ENCODE measurements at places on chromosomes 3 and 15. TPM values are rescaled to one million over a fixed set of nuclear protein-coding genes. Genes with fewer than 3 reads are reported as not detected.
A peak's percentile ranks its signal among the peaks of the same experiment; 100 is the strongest.

DNA sequence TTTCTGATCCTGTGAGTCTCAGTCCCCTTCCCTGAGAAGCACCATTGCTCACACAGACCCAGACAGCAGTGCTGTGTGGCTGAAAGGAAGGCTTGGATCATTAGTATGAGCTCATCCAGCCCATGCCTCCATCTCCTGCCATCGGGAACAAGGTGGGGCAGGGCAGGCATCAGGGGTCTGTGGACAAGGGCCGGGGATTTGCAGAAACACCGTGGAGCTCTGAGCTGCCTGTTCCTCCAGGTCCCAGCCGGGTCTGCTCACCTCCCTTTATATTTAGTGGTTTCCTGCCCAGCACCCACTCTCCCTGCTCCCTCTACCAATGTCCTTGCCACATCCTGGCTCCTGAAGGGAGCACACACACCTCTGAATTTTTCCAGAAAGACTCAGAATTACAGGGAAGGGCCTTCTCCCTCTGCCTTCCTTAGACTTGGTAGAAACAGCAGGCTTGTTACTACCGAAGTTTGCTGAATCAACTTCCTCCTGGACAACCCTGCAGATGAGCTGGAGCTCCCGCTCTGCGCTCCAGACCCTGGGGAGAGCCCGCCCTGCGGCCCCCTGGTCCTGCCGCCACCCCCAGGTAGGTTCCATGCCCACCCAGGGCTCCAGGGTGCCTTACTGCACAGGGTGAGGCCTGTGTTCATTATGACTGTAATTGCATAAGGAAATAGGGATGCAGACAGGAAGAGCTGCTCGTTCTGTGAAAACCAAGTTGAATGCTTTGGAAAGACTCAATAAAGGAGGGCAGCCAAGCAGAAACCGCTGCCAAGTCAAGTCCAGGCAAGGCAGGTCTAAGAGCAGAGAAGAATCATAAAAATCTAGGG lies 128.1 kb downstream of the NSMCE3 start:
- peaks cover 20% of the 10 kb centered on the region for H3K27me3 ChIP-seq
- no peak overlapping the region for H3K4me3 ChIP-seq
- H3K27ac ChIP-seq = no peak overlapping the region
- DNase-seq = no peak

DNA sequence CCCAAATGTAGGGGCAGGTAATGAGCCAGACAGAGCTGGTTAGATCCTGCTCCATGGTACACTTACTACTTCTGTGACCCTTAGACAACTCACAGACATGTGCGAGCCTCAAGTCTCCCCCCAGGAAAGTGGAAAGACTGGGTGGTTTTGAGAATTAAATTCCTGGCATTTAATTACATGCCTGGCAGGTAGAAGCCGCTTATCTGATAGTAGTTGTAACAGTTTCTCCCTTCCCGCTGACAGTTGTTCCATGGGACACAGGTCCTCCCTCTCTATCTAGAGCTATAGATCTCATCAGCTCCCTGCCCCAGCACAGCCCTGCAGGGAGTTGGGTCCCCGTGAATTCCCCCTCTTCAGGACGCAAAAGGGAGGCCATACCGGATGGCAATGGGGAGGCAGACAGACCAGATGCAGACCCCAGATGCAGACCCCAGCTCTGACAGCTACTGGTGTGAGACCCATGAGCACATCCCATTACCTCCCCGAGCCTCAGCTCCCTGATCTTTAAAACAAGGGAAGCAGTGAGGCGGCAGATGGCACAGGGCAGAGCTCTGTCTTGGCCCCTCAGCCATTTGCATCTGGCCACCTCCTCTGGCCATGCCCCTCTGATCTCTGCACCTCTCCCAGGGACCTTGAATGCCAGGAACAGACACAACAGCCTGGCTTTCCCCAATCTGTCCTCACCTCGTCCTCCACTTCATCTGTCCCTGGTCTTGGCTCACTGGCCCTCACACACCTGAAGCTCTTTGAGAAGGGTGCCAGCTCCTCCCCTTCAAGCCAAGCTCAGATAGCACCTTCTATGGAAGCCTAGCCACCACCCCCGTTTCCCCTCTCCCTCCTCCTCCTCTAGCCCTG lies 34.1 kb upstream of the NR2C2 start:
- no peak overlapping the region for H3K4me3 ChIP-seq
- H3K36me3 ChIP-seq = no peaks in the 10 kb centered on the region
- H3K27ac ChIP-seq = no peak overlapping the region
- H3K4me1 ChIP-seq = no peaks in the 10 kb centered on the region

GRCh38 chr15:68503791-68504680 lies 72.1 kb upstream of the ITGA11 start:
- no peaks in the 10 kb centered on the region for H3K36me3 ChIP-seq
- H3K4me1 ChIP-seq = peaks cover 4% of the 10 kb centered on the region
- peaks cover 14% of the 10 kb centered on the region for H3K27me3 ChIP-seq

GRCh38 chr15:48388910-48389309 lies 57.7 kb downstream of the DUT start:
- H3K27me3 ChIP-seq = peaks cover 7% of the 10 kb centered on the region
- DNase-seq = no peak
- H3K36me3 ChIP-seq = no peaks in the 10 kb centered on the region
- no peak overlapping the region for H3K27ac ChIP-seq
- no peaks in the 10 kb centered on the region for H3K4me1 ChIP-seq

DNA sequence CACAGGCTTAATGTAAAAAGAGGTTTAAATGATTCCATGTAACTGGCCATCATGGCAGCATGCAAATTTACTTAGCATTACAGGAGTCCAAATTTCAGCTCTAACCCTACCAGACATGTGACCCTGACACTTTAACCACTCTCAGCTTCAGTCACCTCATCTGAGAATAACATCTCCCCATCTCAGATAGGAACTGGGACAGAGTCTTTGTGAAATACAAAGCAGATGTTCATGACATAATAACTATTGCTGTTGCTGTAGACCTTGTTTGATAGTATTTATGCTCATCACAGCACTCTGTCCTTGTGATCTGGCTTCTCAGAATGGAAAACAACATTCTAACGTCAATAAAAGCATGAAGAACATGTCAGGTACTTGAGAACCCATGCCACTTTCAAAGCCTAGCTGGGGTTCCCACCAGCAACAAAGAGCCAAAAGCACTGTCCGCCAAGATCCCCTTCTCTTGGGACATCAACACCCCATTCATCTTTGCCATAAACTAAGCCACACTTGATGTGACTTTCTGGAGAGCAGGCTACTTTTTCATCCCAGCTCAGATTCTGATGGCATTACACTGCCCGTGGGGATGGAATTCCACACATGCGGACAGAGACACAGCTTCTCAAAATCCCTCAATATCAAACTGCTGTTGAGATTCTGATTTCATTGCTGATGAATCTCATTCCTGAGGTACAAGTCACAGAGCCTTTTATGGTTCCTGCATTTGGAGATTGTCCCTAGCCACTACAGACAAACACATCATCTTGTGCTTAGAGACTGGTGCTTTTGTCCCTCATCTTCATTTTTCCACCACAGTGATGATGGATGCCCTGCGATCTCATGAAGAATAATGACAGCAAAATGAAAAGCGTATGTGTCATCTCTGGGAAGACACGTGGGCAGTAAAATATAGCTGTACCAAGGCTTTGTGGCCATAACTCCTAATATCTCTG lies 202.7 kb downstream of the TNIK start:
- H3K4me3 ChIP-seq = no peak overlapping the region
- H3K4me1 ChIP-seq = peaks cover 91% of the 10 kb centered on the region
- H3K36me3 ChIP-seq = peaks cover 37% of the 10 kb centered on the region
- no peak for DNase-seq
- peak overlapping the region; percentile 94 for H3K27ac ChIP-seq

GRCh38 chr3:174116421-174116820 lies 718.9 kb downstream of the NLGN1 start:
- H3K4me3 ChIP-seq = no peak overlapping the region
- H3K36me3 ChIP-seq = no peaks in the 10 kb centered on the region
- DNase-seq = no peak
- no peaks in the 10 kb centered on the region for H3K4me1 ChIP-seq
- no peaks in the 10 kb centered on the region for H3K27me3 ChIP-seq

GRCh38 chr15:57370929-57371328 lies 5.4 kb upstream of the CGNL1 start:
- H3K27me3 ChIP-seq = peaks cover 26% of the 10 kb centered on the region
- H3K36me3 ChIP-seq = no peaks in the 10 kb centered on the region
- peaks cover 2% of the 10 kb centered on the region for H3K4me1 ChIP-seq
- DNase-seq = no peak
- no peak overlapping the region for H3K27ac ChIP-seq
- H3K4me3 ChIP-seq = no peak overlapping the region

GRCh38 chr3:37521429-37521828 lies 340.3 kb upstream of the CTDSPL start:
- H3K36me3 ChIP-seq = no peaks in the 10 kb centered on the region
- peaks cover 12% of the 10 kb centered on the region for H3K27me3 ChIP-seq
- H3K4me3 ChIP-seq = no peak overlapping the region
- DNase-seq = no peak

DNA sequence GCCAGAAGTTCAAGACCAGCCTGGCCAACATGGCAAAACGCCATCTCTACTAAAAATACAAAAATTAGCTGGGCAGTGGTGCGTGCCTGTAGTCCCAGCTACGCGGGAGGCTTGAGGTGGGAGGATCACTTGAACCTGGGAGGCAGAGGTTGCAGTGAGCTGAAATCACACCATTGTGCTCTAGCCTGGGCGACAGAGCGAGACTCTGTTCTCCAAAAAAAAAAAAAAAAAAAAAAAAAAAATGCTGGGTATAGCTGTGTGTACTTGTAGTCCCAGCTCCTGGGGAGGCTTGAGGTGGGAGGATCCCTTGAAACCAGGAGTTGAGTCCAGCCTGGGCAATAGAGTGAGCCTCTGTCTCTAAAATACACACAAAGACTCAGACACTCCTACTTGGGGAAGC lies 32.0 kb downstream of the PPP1R2 start:
- H3K4me1 ChIP-seq = peaks cover 17% of the 10 kb centered on the region
- H3K27me3 ChIP-seq = no peaks in the 10 kb centered on the region
- H3K4me3 ChIP-seq = no peak overlapping the region
- H3K36me3 ChIP-seq = peaks cover 55% of the 10 kb centered on the region
- no peak overlapping the region for H3K27ac ChIP-seq

GRCh38 chr15:30670056-30670455 lies 44.1 kb downstream of the ARHGAP11B start:
- no peak overlapping the region for H3K4me3 ChIP-seq
- DNase-seq = no peak
- H3K36me3 ChIP-seq = peaks cover 64% of the 10 kb centered on the region
- no peaks in the 10 kb centered on the region for H3K27me3 ChIP-seq
- H3K4me1 ChIP-seq = peaks cover 7% of the 10 kb centered on the region
- no peak overlapping the region for H3K27ac ChIP-seq

DNA sequence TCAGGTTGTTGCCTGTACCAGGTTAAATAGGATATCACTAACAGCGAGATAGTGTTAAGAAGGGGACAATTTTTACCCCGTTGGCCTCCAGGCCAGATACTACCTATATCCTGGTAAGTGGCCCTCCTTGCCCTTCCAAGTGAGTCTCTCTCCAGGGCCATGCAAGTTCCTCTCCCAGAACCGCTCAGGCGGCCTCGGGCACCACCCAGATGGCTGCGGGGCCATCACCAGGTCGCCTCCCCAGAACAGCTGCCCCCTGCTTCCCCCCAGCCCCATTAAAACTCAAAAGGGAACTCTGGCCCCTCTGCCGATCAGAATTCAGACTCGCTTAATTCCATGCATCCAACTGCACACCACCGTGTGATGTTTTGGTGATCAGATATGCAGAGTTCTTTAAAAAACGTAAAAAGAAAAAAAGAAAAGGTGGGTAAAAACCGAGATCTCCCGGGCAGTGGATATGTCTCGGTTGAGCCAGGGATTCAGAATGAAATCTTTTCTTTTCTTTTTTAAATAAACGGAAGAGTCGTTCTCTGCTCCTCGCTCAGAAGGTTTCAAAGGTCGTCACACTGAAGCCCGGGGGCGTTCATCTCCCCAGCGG lies 1.9 kb upstream of the TRIM71 start:
- H3K27me3 ChIP-seq = peaks cover 62% of the 10 kb centered on the region
- H3K36me3 ChIP-seq = peaks cover 5% of the 10 kb centered on the region
- no peak overlapping the region for H3K27ac ChIP-seq
- peaks cover 23% of the 10 kb centered on the region for H3K4me1 ChIP-seq
- H3K4me3 ChIP-seq = peak overlapping the region; percentile 70

- H3K4me3 ChIP-seq = peak within 1 kb of the TSS; percentile 76
- DNase-seq = peak; percentile 12
- H3K27me3 ChIP-seq = peaks cover 68% of the 10 kb centered on the region
Measured at GRCh38 chr3:32817558-32818228, at the start of gene TRIM71. Gene TRIM71 (plus strand): TSS chr3:32817997. CDS start chr3:32818081, 84 bp downstream.

- H3K27me3 ChIP-seq = no peaks in the 10 kb centered on the region
- DNase-seq = no peak
- no peak overlapping the region for H3K4me3 ChIP-seq
- no peaks in the 10 kb centered on the region for H3K4me1 ChIP-seq
- H3K27ac ChIP-seq = no peak overlapping the region
Measured at GRCh38 chr15:22956978-22957260, 23.2 kb downstream of the CYFIP1 start.

- H3K27me3 ChIP-seq = no peaks in the 10 kb centered on the region
- no peak overlapping the region for H3K27ac ChIP-seq
- no peak for DNase-seq
- no peaks in the 10 kb centered on the region for H3K36me3 ChIP-seq
- no peak overlapping the region for H3K4me3 ChIP-seq
- H3K4me1 ChIP-seq = no peaks in the 10 kb centered on the region
Measured at GRCh38 chr3:59519094-59519493, 469.3 kb upstream of the CFAP20DC start.

- H3K27ac ChIP-seq = no peak overlapping the region
- no peak for DNase-seq
- H3K4me3 ChIP-seq = no peak overlapping the region
- H3K27me3 ChIP-seq = peaks cover 3% of the 10 kb centered on the region
Measured at GRCh38 chr3:112894258-112894657, 47.6 kb upstream of the CD200R1L start.

GRCh38 chr3:55309336-55309735 lies 177.8 kb downstream of the WNT5A start:
- no peak for DNase-seq
- H3K27me3 ChIP-seq = no peaks in the 10 kb centered on the region
- H3K4me3 ChIP-seq = no peak overlapping the region

- peaks cover 8% of the 10 kb centered on the region for H3K4me1 ChIP-seq
- H3K27ac ChIP-seq = no peak overlapping the region
- H3K36me3 ChIP-seq = no peaks in the 10 kb centered on the region
- peaks cover 4% of the 10 kb centered on the region for H3K27me3 ChIP-seq
Measured at GRCh38 chr3:143526011-143526545, 322.2 kb downstream of the SLC9A9 start.

C3orf20 gene
- 0.07 TPM for total RNA-seq

MYL3 gene
- total RNA-seq = not detected

HCN4 gene
- 0.02 TPM for total RNA-seq

RLBP1 gene
- total RNA-seq = 0.52 TPM

SLC25A38 gene
- 35.5 TPM for total RNA-seq

PLA2G4D gene
- not detected for total RNA-seq

GXYLT2 gene
- total RNA-seq = 0.05 TPM

Measured in activated T-helper 2 cell treated with anti-CD3 and anti-CD28 coated beads, Interferon-gamma antibody, Interleukin-2, Interleukin-4, amounts not matched to agents 10 μg/mL and 5 μg/mL and 100 μg/mL, durations not matched to agents 14 hours and 24 hours and 36 hours (primary cell).